Left cardiac atrium (tissue), 4 donors: ENCODE measurements at places on chromosomes 2 and 18. TPM values are rescaled to one million over a fixed set of nuclear protein-coding genes. Genes with fewer than 3 reads are reported as not detected.

GRCh38 chr2:204898928-204899640 lies 353.8 kb downstream of the PARD3B start:
- DNase-seq = no peak

GRCh38 chr2:144322379-144322778 lies 197.5 kb downstream of the ZEB2 start:
- DNase-seq = no peak

The HOXD9 gene
- total RNA-seq = 0.13 TPM

The RNU2-63P gene
- not detected for total RNA-seq

The XIRP2 gene
- total RNA-seq = 22.9 TPM
